HT1080 (cell line): ENCODE measurements at places on chromosomes 1 and 21.
A peak's percentile ranks its signal among the peaks of the same experiment; 100 is the strongest.

GRCh38 chr21:45950740-45951515 lies 30.6 kb upstream of the COL6A1 start:
- peak; percentile 42 for DNase-seq

- DNase-seq, result peak; percentile 67
These were observed 4.1 kb upstream of the NPPB start for GRCh38 chr1:11862890-11863289.

GRCh38 chr1:63813829-63814277 lies 40.0 kb downstream of the ROR1 start:
- no peak for DNase-seq

GRCh38 chr1:36034692-36035091 lies 49.2 kb upstream of the TEKT2 start:
- DNase-seq, result peak; percentile 78

GRCh38 chr1:35962952-35963351 lies 32.0 kb downstream of the AGO3 start:
- DNase-seq, result no peak

- DNase-seq, result no peak
These were observed at the start of gene HUNK for GRCh38 chr21:31872452-31873274. Gene HUNK, plus strand, starts transcription at chr21:31873020. Its CDS starts 655 bp downstream, at chr21:31873675.
